Mucosa of gallbladder (tissue), 1 donor: ENCODE measurements at places on chromosomes 16 and 17.

DNA sequence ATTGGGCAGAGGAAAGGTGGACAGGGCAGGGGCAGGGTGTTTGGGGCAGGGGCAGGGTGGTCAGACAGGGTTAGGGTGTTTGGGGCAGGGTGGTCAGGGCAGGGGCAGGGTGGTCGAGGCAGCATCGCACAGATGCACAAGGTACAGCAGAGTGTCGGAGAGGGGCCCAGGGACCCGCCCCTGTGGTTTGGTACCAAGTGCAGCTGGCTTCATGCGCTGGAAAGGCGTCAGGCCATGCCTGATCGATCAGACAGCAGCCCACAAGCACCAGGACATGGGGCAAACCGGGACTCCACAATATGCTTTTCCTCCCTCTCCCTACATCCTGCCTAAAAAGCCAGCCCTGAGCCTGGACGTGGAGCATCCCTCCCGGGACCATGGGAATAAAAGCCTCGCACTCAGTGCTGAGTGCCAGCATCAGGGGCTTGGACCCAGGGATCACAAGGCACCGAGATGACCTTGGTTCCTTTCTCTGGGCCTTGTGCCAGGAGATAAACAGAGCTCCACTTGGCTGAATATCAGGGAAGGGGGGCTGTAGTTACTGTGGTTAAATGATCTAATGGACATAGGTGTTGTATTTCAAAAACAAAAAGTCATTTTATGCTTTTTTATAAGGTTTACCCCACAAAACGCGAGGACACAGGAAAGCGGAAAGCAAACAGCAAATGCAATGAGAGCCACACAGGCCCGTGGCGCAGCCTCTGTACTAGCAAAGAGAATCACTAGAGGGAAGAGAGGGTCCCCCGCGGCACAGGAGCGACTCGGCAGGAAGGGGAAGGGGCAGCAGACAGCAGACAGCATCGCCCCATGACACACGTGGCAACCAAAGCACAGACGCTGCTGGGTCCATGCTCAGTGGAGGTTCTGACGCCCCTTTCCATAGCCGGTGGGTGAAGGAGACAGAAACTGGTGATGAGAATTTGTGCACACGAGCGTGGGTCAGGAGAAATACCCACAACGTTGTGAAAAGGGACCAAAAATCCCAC is 5.3 kb upstream of the HEXD start:
- no peak for DNase-seq

DNA sequence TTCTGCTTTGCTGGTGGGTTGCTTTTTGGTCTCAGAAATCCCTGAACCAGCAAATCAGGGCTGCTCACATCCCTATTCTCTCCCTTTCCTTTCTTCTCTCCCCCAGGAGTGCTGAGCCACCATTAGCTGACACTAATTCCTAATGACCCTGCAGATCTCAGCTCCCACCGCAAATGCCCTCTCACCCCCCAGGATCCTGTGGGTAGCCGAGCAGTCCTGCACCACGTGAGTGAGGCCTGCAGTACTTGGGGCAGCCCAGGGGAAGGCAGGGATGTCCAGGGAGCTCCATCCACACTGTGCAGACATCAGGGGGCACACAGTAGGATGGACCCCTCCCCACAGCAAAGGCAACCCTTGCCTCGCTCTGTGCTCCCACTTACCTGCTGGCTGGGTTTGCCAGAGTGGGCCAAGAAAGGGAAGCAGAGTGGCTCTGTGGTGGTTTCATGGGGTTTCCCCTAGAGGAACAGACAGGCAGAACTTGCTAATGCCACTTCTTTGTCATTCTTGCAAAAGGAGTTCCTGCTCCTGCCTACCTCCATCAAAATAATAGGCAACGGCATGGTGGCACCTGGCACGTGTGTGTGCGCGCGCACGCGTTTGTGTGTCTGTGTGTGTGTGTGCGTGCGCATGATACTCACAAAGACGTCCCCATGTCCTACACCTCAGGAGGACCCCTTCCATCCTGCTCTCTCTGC is 135.6 kb downstream of the GAS7 start:
- DNase-seq = no peak

GRCh38 chr16:81537721-81538561 is 93.3 kb downstream of the CMIP start:
- DNase-seq = no peak

GRCh38 chr16:69859105-69859989 is 91.8 kb upstream of the CLEC18A start:
- peak; percentile 34 for DNase-seq

GRCh38 chr17:58575511-58575910 is 61.1 kb upstream of the MTMR4 start:
- DNase-seq = no peak

DNA sequence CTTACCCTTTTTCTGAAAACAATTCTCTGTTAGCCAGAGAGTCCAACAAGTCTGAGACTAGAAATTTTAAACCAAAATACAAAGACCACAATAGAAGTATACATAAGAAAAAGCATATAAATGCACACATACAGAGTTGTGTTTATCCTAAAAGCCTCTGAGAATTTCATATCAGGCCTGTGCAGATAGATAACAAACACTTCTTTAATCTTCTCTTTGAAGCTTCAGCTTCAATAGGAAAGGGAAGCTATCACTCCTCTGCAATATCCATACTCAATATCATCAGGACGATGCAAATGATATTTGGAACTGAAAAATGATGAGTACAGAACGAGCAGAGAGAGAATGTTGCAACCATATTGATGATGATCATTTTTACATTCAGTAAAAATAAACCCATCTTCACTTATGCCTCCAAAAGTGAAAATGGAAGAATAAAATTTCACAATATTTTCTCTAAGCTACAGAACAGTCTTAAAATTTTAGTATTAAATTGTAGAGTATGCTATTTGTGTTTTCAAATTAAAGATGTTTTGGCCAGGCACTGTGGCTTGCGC is 61.6 kb downstream of the SKAP1 start:
- no peak for DNase-seq

DNA sequence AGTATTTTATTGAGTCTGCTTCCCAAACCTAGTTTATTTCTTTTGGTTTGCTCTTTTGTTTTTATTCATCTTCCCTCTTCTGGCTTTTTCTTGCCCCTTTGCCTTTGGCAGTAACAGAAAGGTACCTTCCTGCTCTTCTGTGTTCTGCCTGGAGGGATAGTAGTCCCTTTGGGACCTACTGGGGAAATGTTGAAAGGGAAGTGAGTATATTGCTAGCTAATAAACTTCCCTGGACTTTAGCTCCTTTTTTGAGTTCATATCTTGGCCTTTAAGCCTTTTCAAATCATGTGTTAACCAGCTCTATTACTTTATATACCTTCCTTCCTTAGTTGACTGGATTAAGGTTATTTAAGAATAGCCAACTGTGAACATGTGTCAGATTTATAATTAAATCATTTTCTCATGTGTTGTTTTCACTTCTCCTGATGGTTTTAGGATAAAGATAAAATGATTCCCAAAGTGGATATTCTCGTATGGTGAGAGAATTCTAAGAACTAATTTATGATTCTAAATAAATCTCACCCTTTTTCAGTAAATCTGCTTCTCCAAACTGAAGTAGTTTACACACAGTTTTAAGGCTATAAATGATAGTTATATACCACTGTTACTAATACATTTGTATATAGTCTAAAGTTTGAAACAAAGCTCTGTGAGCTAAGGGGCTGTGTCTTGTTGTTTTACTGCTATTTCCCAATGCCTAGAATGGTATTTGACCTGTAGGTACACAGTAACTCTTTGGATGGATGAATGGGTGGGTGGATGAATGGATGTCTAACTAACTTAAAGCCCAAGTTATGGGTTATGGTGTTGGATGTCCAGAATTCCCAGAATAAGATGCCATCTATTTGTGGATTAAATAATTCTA is 45.7 kb downstream of the OMG start:
- DNase-seq = no peak

DNA sequence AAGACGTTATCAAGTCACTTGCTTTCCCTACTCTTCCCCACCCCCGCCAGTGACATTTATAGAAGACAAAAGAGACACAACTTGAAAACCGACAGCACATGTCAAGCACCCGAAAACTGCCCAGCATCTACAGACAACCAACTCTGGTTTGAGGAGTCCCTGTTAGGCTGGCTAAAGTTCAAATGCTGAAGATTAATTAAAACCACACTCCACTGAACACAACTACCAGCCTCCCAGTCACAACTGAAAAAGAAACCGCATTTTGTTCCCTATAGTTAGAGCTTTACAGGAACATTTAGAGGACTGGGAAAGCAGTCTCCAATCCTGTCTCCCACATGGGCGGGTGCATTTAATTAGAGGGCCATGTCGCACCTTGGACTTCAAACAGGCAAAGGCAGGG is 73.0 kb upstream of the COX10 start:
- DNase-seq = no peak

- DNase-seq = no peak
Observed at GRCh38 chr17:68878226-68878885, 76.8 kb downstream of the ABCA8 start.

DNA sequence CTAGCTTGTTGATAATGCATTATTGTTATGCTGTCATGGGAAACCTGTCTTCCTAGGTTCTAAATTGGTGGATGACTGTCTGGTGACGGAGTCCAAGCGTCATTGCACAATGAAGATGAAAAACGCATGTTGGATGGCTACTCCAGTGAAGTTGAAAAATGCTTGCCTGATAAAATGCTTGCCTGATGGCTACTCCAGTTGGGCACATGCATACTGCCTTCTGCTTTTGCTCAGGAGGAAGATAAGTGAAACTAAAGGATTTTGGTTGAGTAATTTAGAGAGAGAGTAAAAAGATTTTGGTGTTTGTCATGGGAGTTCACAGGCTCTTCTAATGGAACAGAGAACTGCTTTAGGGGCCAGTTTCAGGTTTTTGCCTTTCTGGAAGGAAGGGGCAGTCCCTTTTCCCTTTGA is 118.6 kb downstream of the PRKCA start:
- peak; percentile 53 for DNase-seq

- DNase-seq = no peak
Observed at GRCh38 chr17:82600731-82601446, 47.4 kb downstream of the WDR45B start.

- no peak for DNase-seq
Observed at GRCh38 chr17:76233588-76234353, 6.5 kb downstream of the RNF157 start.

DNA sequence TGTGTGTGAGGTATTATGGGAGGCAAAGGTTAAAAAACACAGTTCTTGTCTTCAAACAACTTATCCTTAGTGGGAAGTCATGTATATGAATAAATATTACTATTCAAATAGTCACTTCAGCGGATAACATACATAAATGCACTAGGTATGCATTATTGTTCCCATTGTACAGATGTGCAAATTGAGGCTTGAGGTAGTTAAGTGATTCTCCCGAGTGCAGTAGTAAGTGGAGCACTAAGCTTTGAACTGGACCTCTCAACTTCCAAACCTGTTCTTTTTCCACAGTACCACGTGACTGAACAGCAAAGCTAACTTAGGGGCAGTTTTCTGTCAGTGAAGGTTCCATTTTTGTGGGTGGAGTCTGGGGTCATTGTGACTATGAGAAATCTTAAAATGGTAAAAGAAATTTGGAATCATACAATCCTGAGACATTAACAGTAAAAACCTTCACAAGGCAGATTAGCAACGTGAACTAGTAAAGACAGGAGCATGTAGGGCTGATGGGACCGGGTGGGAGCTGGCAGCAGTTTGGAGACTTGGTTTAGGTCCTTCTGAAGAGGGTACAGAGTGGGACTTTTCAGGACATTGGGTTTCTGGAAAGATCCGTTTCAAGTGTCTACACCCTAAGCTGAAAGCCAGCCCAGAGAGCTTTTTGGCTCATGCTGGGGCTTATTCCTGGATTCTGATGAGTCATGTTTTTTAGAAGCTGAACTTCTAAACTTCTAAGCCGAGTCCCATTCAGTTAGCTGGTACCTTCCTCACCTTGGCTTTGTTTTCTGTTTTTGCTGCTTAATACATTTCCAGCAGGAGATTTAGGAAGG is 204.9 kb downstream of the PRKCA start:
- no peak for DNase-seq

DNA sequence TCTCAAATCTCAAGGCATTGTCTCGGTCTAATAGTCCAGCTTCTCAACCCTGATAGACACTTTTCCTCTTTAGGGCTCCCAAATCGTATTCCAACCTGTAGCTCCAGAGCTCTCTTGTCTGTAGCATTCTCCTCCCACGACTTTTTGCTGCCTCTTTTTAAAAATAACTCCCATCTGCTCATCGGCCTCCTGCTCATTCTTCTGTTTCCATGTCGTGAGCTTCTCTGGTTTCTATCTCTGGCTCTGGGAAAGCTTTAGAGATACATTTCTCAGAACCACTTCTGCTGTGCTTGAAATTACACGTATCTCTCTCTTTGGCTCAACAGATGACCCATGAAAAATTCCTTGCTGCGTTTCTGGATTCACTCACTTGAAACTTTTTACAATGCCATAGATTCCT is 609.6 kb upstream of the C16orf82 start:
- DNase-seq = no peak

DNA sequence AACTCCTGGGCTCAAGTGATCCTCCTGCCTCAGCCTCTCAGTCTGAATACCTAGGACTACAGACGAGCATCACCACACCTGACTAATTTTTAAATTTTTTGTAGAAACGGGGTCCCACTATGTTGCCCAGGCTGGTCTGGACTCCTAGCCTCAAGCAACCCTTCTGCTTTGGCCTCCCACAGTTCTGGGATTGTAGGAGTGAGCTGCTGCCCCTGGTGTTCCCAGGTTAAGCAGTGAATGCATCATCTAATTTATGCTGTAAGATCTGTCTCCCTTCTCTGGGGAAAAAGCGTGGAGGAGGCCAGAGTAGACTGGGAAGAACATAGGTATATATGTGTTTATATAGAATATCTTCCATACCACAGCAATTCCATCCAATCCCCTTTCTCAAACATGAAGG is 6.6 kb upstream of the N4BP1 start:
- no peak for DNase-seq

DNA sequence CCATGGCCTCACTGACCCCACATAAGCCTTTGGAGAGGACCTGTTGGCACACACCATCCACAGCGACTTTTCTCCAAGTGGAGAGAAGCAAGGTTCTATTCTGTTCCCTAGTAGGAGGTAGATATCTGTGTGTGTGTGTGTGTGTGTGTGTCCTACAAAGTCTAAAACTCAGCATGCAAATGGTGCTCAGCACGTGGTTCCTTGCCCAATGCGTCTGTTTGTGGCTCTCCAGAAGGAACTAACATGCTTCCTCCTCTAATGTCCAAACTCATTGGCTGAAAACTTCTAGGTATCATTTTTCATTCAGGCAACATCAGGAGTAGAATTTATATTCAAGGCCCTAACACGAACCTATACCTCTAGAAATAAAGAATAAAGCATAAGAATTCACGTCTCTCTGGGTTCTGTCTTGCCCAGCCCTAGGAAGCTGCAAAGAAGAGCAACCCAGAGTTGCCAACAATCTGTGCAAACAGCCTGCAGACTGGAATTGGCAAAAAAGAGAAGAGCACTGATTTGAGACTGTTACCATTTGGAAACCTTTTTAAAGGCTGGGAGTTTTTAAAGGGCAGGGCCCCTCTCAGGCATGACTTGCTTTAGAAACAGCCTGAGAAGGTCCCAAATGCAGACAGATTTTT is 25.5 kb downstream of the MAP3K14 start:
- peak; percentile 58 for DNase-seq

DNA sequence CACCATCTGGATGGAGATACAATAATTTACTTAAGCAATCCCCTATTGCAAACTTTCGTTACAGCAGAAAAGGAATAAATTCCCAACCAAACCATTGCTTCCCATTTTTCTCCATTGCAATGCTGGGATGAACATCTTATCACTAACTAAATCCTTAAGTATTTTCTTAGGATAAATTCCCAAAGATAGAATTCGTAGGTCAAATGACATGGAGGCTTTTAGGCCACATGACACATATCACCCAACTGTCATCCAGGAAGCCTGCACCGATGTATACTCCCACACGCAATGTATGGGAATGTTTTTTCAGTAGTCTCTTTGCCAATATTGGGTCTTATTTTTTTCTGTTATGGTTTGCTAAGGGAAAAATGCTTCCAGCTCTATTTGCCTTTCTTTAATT is 1.6 kb upstream of the TLCD2 start:
- DNase-seq = no peak
